Activated CD8-positive, alpha-beta memory T cell treated with anti-CD3 and anti-CD28 coated beads, Interleukin-2, amount 50 U/mL, for 48 hours (primary cell): ENCODE measurements at places on chromosomes 7 and 10.

DNA sequence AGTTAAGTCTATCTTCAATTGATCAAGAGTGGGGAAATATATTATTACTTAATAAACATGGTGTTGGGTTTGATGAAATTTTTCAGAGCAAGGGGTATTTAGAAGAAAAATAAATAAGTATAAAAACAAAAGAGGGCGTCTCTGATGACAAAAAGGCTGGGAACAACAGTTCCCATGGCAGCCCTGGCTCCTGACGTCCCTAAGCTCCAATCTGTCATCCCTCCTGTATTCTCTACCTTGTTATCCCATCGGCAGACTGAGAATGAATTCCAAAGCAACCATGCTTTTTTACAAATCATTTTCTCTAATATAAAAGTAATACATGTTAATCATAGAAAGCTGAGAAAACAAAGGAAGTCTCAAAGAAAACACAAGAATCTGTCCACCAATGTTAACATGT is 55.5 kb downstream of the SORBS1 start:
- no peak for DNase-seq

DNA sequence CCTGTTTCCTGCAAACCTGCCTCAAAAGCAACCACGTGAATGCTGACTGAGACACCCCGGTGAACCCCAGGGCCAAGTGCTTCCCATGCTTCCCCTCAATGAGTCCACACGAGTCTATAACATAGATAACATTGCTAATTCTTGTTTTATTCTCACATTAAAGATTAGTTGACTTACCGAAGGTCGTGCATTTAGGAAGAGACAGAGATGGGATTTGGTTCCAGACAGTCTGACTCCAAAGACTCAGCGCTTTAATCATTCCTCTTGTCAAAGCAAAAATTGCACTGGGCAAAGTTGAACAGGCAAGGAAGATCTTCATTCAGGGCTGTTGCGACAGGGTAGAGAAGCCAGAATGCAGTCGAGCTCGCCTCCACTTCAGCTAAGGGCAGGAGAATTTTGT is 435.6 kb upstream of the C7orf33 start:
- no peak for DNase-seq

DNA sequence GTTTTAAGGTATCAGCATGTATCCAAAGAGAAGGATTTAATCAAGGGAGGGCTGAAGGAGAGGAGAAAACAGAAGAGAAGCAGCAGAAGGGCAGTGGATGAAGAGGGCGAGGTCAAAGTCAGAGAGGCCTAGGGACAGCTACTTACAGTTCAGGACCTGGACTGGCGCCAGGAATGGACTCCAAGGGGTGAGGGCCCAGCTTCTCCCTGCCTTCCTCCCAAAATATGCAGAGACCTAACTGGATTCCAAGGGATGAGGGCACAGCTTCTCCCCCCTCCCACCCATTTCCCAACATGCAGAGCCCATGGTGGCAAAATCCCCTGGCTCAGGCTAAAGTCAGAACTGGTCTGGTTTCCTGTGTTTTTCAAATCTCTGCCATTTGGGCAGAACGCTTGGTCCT is 3.4 kb upstream of the TCF7L2 start:
- no peak for DNase-seq

DNA sequence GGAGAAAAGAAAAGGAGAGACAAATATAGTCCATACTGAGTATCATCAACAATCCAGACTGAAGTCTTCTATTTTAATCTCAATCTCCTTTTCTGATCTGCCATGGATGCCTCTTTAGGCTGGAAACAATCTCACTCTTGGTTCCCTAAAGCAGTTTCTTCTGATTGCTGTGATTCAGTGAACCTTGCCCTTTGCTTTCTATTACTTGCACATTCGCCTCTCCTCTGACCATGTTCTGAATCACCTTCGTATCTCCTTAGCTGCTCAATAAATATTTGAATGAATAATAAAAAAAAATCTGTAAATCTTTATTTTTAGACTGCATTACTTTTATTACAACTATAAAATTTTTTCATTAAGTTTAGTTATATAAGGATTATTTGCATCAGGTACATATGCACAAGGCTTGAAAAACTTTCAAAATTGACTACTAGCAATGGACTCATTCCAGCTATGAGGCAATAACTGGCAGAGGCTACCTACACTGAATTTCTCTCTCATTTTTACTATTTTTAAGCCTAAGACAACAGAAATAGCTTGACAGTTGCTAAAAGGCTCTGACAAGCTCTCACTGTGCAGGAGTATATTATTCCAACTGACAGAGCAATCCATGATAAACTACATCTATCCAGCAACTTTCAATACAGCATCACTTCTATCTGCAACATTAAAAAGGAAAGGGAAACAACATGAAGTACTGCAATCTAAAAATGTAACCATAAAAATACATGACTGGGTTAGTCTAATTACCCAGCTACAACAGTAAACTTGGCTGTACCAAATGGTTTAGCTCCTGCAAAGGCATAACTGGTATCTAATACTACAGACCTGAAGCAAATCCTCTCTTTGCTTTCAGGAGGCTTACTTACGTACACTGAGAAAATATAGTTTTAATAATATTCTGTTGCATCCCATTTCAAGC is 25.6 kb downstream of the TM9SF3 start:
- no peak for DNase-seq

- no peak for DNase-seq
Measured at GRCh38 chr10:103911021-103911459, 6.9 kb downstream of the STN1 start.

DNA sequence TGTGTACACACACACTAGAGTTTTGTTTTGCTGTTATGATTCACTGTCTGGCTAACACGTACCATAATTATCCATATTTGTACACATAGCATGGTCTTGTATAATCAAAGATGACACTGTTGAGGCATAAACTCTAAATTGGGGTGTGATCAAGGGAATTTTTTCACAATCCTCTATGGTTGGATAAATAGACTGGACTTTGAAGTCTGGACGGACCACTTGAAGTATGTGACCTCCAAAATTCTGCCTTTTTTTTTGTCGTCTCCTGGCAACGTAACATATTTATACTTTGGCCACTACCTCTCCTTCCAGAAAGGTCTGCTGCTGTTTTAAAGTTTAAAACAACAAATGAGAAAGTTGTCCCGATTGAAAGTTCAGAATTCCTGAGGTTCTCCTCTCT is 193.4 kb downstream of the CACNB2 start:
- no peak for DNase-seq

DNA sequence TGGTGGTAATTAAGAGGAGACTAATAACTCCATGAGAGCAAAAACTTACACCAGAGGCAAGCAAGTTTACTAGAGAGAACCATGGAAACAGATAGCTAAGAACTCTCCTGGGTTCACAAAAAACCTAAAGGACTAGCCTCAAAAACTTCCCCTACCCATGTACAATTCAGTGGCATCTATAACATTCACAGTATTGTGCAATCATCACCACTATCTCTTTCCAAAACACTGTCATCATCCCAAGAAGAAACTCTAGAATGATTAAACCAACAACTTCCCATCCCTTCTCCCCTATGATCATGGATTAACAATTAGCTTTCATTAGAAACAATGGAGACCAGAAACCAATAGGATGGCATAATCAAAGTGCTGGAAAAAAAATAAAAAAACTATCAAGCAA is 1038.3 kb downstream of the LRMDA start:
- DNase-seq = no peak
